Activated T-cell treated with anti-CD3 and anti-CD28 coated beads, Interleukin-2, amount 50 U/mL, for 4 hours (primary cell): ENCODE measurements at places on chromosomes 13 and 19. TPM values are rescaled to one million over a fixed set of nuclear protein-coding genes. Genes with fewer than 3 reads are reported as not detected.

- no peak for DNase-seq
Observed at GRCh38 chr13:98512774-98513665, 63.9 kb downstream of the STK24 start.

- no peak for DNase-seq
Observed at GRCh38 chr13:108195146-108195545, 20.2 kb downstream of the LIG4 start.

GRCh38 chr13:33518452-33518851, 232.9 kb upstream of the STARD13 start:
- DNase-seq, result no peak

DNA sequence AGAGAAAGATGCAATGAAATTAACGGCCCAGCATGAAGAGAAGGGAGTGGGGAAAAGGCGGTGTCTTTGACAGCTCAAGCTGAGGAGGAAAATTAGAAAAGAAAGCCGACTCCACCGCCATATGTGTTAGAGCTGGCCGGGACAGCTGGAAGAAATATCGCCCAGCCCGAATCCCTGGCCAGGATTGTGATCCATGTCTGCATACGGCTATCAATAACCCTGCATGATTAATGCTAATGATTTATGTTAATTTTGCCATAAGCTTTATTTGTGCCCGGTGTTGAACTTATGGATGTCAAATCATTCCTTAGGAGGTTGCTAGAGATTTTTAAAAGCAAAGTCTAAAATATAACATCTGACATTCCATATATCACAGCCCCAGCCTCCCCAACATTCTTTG, 263.4 kb upstream of the ZNF507 start:
- DNase-seq, result no peak

- no peak for DNase-seq
Observed at GRCh38 chr13:29597706-29598105, 2.2 kb upstream of the SLC7A1 start.

Gene SYCN
- not detected for total RNA-seq

Gene RLN3
- not detected for total RNA-seq

Gene LILRA1
- total RNA-seq, result not detected

Gene KCNC3
- total RNA-seq, result 4.1 TPM
